Right atrium auricular region (tissue), 2 donors: ENCODE measurements at places on chromosomes 13 and 19.

DNA sequence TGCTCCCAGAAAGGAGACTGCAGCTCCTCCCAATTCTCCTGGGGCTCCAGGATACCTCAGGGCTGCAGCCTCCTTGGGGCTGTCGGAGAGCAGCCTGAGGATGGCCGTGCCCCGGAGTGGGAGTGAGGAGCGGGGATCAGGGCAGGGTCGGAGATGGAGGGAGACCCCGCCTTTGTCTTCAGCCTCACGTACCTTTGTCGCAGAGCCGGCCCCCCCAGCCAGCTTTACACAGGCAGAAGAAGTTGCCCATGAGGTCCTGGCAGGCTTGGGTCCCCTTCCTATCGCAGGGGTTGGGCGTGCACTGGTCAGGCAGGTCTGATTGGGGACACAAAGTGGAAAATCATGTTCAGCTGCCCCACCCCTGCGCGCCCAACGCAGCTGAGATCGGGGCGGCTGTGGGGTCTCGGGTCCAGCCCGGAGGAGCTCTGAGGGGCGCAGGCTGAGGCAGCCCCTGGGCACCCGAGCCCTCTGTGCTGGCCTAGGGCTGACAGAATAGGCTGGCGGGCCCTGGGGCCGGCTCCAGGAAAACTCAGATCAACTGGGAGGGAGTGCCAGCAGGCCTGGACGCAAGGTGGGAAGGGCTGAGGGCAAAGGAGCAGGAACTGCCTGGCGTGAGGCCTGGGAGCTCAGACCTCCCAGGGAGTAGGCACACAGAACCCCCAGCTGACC is 24.2 kb downstream of the GAS6 start:
- no peak for DNase-seq

GRCh38 chr13:111789011-111789410 is 277.9 kb upstream of the SOX1 start:
- DNase-seq = no peak

GRCh38 chr19:7657131-7657751 is 11.6 kb upstream of the RETN start:
- no peak for DNase-seq

GRCh38 chr19:46299695-46300094 is 2.9 kb downstream of the HIF3A start:
- DNase-seq = no peak

GRCh38 chr19:40597329-40597838 is 3.8 kb upstream of the LTBP4 start:
- no peak for DNase-seq

GRCh38 chr19:4877753-4878490 is 10.5 kb upstream of the PLIN3 start:
- DNase-seq = no peak

DNA sequence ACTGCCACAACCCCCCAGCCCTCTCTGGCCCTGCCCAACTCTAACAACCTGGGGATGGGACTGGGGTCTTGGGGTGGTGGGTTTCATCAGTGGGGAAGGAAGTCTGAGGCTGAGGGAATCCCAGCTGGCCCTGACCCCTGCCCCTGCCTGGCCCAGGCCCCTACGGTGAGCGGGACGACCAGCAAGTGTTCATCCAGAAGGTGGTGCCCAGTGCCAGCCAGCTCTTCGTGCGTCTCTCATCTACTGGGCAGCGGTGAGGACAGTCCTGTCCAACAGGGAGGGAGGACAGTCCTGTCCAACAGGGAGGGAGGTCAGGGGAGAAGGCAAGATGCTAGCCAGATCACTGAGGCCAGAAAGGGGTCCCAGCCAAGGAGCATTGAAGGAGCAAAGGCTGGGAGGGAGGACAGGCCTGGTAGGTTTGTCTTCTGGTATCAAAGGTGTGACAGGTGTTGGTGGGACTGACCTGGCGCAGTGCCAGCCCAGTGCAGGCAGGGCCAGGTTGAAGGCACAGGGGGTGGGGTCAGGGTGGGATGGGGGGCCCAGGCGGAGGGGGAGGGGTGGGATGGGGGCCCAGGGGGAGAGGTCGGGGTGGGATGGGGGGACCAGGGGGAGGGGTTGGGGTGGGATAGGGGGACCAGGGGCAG is 12.1 kb upstream of the LTBP4 start:
- no peak for DNase-seq

DNA sequence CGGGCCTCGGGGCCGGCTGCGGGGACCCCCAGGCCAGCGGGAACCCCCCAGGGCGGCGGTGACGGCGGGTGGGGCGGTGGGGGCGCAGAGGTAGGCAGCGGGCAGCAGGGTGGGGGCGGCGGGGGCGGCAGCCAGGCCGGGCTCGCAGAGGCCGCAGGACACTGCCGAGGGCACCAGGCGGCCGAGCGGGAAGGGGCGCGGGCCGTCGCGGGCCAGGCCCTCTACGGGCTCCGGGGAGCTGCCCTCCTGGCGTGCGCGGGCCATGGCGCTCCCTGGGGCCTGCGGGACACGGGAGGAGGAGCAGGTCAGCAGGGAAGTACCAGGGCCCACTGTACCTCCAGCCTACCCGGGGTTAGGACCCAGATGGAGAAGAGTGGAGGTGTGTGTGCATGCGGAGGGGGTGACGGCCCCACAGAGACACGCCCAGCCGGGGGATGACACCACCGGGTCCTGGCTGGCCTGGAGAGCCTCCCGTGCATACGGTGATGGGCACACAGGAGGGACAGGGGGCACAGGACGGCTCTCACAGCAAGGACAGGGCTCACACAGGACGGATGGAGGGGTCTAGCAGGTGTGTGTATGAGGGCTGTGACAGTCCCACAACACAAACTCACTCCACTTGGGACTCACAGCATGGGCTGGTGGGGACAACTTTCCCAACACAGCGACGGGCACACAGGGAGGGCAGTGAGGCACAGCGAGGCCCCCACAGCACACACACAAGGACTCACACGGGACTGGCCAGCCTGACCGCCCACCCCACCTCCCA is 2.6 kb downstream of the BBC3 start:
- no peak for DNase-seq

DNA sequence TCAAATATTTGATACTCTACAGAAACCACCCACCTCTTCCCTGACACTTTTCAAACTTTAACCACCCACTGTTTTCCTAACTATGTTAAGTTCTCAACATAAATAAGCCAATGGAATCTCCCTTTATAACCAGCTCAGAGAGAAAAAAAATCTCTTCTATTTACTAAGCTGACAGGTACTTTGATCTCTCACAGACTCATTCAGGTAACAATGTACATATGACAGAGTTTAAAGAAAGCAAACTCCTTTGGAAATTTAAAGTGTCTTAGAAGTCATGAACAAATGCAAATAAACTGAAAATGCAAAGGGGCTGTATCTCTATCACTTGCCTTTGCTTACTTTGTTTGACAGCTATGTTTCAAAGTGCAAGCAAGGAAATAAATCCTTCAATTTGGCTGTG is 109.3 kb downstream of the KLF12 start:
- DNase-seq = no peak

GRCh38 chr13:92938486-92939020 is 288.1 kb upstream of the GPC6 start:
- DNase-seq = no peak

DNA sequence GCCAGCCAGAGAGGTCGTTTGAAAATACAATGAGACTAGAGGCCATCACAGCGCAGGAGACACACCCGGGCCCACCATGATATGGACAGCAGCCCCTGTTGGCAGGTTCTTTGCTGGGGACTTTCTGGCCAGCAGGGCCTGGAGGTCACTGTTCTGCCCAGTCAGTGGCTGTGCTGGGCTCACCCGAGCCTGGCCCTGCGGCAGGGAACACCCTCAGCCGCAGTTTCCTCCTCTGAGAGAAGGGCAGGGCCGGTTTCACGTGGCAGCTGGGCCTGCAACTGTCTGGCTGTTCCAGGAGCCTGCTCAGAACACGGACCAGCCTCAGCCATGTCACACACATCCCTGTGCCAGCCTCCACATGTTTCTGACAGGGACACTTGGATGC is 39.4 kb downstream of the ADPRHL1 start:
- DNase-seq = no peak

DNA sequence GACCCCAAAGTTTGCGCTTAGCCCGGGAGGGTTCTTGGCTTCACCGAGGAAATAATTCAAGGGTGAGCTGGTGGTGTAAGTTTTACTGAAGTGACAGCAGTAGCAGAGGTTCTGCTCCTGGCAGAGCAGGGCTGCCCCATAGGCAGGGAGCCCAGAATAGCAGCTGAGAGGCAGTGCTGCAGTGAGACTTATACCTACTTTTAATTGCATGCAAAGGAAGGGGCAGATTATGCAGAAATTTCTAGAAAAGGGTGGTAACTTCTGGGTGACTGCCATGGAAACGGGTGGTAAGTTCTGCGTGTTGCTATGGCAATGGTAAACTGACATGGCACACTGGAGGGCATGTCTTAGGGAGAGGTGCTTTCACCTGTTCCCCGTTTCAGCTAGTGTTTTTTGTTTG is 17.5 kb upstream of the CAMSAP3 start:
- no peak for DNase-seq

GRCh38 chr19:53034948-53035675 is 9.4 kb upstream of the ERVV-2 start:
- DNase-seq = no peak

DNA sequence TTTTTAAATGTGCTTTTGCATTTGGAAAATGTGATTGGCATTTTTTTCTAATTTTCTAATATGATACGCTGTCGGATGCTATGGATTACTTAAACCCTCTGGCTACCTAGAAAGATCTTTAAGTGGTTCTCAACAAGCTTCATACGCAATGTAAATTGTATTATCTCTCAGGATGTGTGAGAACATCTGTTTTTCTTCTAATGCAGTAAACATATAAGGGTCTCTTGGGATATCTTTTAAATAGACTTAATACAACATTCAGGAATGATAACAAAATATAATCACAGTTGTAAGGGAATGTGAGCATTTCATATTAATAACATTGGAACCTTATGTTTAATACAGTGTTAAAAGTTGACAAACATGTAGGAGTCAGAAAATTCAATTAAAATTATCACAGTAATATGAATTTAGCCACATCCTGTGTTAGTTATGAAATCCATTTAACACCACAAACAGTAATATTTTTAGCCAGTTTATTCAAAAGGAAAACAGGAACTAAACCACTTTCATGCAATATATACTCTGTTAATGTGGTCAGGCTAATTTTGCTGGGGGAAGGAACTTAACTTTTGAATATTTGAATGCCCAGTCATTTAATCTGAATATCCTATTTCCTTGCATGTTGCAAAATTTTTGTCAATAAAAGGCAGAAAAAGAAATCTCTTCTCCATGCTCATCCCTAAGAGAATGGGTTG is 15.0 kb upstream of the ALOX5AP start:
- no peak for DNase-seq

GRCh38 chr13:110211735-110212134 is 95.2 kb downstream of the COL4A1 start:
- DNase-seq = no peak

DNA sequence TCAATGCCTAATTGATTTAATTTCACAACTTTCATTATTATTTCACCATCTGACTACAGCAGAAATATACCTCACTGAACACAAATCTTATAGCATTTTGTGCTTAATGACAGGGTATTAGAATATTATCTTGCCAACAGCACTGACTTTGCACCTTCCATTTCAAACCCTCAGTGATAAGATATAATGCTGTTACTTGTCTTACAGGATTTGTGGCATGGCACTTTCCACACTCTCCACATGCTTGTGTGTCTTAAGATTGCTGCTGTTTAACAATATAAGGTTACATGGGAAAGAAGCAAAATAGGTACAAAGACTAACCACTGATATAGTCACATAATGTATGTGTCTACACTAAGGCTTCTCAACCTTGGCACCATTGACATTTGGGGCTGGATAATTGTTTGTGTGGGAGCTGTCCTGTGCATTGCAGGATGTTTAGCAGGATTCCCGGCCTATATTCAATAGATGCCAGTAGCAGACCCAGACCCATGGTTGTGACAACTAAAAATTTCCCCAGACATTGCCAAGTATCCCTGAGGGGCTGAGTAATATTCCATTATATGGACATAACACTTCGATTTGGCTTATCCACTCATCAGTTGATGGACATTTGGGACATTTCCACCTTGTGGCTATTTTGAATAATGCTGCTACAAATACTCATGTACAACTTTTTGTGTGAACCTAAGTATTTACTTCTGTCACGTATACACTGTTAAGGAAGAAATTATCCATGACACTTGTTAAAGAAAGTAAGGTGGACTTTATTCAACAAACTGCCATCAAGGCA is 5.7 kb upstream of the DIAPH3 start:
- no peak for DNase-seq

- DNase-seq = no peak
These were observed 4.6 kb downstream of the AP2S1 start for GRCh38 chr19:46845959-46846459.

DNA sequence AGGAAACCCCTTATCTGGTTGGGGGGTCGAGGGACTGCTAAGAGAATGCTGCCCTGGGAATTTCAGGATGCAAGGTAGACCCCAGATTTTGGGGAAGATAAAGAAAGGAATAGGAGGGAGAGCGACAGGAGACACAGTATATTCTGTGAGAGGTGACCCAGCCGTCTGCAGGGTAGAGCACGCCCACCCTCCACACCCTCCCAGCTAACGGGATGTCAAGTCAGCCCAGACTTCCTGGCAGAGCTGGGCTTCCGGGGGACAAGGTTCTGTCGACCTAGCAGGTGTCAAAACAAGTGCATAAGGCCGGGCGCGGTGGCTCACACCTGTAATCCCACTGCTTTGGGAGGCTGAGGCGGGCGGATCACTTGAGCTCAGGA is 695 bp upstream of the PRR36 start:
- DNase-seq = no peak

GRCh38 chr19:18729933-18730530 is 46.6 kb downstream of the CRTC1 start:
- DNase-seq = no peak

- DNase-seq = no peak
These were observed 39.9 kb upstream of the CEACAM8 start for GRCh38 chr19:42634409-42635232.

DNA sequence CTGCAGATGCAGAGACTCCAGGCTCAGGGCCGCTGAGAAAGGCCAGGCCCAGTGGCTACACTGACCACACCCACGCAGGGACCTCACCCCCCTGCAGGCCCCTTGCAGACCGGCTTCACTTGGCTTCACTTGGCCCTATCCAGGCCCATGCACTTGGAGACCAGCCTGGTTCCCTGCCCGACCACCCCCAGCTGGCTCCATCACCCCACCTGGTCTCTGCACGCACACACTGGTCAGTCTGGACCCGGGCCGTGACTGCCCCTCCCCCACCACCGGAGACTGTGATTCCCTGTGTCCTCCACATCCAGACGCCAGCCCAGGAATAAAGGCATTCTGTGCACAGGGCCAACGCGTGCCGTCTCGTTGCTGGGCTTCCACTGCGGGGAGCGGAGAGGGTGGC is 4.9 kb upstream of the EBI3 start:
- no peak for DNase-seq

- DNase-seq = no peak
These were observed 1.6 kb downstream of the ZNF415 start for GRCh38 chr19:53131085-53131590.
